NCI-H1105 treated with DMSO at 0.1 percent for 48 hours (cell line): ENCODE measurements at places on chromosomes 3 and 15.

DNA sequence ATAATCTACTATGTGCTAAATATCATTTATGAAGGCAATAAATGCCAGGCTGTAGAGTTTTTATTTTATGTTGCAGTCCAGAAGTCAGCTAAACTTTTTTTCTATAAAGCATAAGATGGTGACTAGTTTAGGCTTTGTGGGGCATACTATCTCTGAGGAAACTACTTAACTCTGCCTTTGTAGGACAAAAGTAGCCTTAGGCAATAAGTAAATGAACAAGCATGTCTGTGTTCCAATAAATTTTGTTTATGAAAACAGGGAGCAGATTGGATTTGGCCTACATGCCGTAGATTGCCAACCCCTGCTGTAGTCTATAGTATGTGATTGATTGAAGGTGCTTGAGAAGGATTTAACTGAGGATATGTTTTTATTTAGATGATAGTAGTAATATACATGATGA is 502.5 kb upstream of the NAALADL2 start:
- DNase-seq, result no peak

DNA sequence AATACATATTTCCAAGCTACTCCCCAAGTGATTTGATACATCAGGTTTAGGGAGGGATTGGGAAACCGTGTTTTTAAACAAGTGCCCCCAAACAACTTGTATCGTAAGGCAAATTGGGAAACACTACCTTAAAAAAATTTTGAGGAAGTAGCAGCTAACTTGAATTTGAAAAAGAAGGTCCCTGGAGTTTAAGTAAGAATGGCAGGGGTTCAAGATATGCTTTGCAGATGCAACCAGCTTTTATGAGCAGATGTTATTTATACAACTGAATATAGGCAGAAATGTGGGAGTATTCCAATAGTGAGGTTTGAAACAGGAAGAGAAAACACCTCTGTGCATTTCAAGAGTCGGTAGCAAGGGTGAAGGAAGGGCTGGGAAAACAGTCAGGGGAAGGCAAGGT is 139.6 kb downstream of the IL20RB start:
- no peak for DNase-seq

- no peak for DNase-seq
These were observed 35.7 kb downstream of the TRANK1 start for GRCh38 chr3:36909181-36909580.

DNA sequence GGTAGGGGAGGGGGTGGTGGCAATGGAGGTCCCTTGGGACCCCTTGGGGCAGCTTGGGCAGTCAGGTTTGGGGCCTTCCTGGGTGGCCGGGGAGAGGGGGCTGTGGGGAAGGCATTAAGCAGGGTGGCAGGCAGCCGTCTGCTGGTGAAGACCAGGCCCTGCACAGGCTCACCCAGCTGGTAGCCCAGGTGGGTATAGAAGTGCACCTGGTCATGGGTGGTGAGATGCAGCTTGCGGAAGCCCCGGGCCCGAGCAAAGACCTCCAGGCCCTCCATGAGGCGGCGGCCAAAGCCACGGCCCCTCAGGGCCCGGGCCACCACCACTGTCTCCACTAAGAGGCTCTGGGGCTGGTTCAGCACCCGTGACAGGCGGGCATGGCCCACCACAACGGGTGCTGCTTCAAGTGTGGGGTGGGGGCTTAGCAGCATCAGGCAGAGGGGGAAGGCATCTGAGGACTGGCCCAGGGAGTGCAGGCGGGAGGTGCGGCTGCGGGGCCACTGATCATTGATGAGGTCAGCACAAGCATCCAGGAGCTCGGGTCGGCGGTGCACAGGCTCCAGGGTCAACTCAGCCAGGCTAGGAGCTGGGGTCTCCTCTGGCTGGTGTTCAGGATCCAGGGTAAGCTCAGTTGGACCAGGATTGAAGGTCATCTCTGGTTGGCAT is 2.4 kb downstream of the HYAL3 start:
- no peak for DNase-seq

GRCh38 chr3:56110886-56111285 is 357.4 kb downstream of the ERC2 start:
- no peak for DNase-seq

DNA sequence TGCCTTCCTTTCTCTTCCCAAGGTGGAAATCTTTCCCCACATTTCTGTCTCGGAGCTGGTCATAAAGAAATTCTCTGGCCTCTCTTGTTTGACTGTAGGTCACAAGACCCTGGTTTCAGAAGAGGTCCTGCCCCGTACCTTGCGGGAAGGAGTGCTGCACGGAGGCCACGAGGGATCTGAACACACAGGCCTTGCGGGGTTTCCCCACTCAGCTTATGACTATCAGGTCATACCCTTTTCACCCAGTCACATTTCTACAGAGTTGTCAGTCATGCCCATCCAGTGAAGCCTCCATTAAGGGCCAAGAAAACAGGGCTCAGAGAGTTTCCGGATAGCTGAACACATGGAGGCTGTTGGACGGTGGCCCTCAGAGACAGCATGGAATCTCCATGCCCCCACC is 54.7 kb upstream of the ATP13A3 start:
- no peak for DNase-seq

DNA sequence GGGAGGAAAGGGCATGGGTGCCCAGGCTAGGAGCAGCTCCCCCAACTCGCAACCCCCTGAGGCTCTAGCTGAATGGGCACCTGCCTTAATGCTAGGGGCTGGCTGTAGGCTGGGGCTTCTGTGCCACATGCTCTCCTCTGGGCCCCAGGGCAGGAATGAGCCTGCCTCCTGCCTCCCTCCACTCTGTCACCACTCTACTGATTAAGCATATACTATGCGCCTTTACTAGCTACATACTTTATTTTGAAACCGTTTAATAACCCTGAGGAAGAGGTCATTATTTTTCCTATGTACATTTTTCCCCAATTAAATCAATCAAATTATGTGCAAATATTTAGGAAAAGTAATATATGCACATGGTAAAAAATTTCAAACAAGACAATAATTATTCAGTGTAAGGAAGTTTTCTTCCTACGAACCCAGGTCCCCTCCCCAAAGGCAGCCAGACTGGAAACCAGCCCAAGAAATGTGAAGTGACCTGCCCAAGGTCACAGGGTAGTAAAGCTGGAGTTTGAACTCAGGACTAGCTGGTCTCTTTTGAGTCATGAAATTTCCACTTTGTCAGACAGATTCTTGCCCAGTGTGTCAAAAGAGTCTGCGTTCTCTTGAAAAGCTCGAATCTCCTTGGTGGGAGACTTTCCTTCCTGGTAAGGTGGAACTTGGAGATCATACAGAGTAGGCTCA is 122.5 kb downstream of the DNAJB8 start:
- DNase-seq, result no peak

GRCh38 chr15:75929799-75930565 is 26.3 kb downstream of the FBXO22 start:
- DNase-seq, result peak; percentile 45

DNA sequence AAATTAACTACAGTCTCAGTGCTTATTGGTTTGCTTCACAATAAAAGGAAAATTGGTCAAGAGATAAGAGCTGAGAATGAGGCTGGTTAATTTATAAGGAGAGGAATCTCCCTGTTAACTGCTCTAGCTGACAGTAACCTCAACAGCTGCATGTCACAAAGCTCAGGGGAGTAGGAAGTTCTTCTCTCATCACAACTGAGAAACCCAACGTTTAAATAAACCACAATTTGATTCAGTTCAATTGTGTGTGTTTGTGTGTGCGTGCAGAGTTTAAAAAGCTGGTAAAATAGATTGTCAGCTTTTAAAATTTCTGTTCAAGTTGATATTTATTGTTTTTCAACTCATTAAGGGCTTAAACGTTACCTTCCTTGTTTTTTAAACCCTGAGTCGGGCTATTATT is 3.5 kb upstream of the TGFBR2 start:
- no peak for DNase-seq

DNA sequence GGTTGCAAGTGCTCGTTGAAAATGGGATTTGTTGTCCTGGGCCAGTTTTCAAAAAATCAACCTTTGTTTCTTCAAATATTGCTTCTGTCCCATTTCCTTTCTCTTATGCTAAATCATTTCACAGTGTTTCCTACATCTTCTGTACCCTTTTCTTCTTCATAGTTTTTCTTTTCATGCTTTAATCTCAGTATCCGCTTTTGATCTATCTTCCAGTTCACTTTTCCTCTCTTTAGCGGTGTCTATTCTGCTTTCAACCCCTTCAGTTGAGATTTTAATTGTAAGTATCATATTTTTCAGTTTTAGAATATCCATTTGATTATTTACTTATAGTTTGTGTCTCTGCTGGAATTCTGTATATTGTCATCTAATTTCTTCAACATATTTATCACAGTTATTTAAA is 311.7 kb upstream of the TPM1 start:
- no peak for DNase-seq

DNA sequence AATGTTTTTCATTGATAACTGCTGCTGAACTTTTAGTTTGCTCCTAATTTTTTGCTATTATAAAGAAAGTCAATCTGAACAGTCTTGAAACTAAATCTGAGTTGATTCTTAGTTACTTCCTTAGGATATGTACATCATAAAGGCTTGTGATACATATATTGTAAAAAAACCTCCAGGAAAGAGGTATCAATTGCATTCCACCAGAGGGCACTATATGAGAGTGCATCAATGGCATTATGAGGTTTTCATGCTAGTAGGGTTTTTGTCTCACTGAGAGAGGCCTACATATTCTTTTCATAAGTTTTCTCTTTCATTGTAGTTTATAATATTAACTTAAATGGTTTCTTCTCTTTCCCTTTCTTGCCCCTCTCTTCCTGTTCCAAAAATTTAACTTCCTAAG is 46.9 kb downstream of the PIK3R4 start:
- peak; percentile 44 for DNase-seq
